ENCODE measurements at places on chromosomes 2 and 18.

DNA sequence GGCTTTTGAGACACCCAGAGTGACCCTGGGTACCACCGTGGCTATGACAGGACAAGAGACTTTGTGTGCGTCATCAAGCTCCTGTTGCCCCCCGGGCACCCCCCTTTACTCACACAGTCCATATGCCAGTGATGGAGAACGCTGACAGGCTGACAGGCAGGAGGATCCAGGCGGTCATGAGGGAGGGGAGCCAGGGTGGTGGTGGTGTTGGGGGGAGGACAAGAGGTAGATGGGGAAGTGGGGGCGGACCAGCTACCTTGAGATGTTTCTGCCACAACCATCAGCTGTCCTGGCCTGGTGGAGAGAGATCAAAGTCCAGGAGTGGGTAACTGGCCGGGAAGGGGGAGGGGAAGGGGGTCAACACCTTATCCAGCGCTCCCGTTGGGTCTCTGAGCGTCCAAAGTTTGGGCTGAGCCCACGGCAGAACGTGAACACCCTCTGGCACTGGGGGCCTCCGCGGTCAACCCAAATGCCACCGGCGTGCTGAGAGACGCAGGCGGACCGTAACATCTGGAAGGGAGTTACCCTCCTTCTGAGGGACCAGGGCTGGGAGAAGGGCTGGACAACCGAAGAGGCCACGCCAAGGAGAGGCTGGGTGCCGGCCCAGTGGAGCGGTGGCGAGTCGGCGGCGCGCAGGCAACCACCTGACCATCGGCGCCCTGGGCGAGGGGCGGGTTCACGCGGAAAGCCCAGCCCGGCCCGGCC lies 575 bp downstream of the TMEM150A start:
- peak; percentile 87 for DNase-seq

- DNase-seq: no peak
Observed at GRCh38 chr2:20594957-20595356, 55.9 kb downstream of the HS1BP3 start.

DNA sequence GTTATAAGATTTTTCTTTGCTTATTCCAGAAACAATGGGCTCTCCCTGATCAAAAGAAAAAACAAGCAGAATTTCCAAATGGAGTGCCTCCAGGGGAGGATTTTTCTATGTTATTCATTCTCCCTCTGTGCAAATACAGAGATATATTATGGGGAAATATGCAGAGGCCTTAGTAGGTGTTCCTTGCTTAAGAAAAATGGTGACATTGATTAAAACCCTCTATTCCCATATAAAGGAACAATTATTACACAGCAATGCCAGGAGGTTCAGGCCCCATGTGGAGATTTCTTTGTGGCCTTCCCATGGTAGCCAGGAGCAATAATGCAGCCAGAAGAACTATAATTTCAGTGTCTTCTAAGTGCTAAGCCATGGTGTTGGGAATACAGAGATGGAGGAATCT lies 255.9 kb upstream of the CXCR4 start:
- no peak for DNase-seq

GRCh38 chr2:204220896-204221295 lies 284.3 kb downstream of the ICOS start:
- no peak for DNase-seq

DNA sequence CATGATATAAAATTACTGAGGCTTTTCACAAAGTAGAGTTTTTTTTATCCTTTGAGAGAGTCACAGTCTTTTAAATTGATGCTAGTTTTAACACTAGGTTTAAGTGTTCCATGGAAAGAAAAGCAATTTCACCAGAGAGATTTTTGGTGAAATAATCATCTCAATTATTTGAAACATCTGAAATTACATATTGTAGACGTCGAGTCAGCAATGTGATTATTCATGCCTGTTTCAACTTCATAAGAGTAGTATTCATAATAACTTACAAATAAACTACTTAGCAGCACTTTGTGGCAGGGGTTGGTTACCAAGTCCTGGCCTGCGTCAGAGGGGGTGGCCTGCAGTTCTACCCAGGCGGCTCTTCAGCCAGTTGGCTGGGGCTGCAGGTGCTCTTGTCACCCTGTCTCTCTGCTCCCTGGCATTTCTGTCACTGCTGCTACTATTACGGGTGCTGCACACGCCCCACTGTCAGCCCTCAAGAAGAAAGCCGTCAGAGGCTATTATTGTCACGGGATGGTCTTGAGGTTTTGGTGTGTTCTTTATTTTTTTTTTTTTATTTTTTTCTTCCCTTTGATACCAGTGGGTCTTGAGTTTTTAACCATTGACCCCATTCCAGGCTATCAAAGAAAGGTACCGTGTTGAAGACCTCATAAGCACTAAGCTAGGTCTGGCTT lies 50.4 kb downstream of the MALT1 start:
- DNase-seq: no peak

- no peak for DNase-seq
Observed at GRCh38 chr2:112150851-112151250, 12.7 kb downstream of the FBLN7 start.

DNA sequence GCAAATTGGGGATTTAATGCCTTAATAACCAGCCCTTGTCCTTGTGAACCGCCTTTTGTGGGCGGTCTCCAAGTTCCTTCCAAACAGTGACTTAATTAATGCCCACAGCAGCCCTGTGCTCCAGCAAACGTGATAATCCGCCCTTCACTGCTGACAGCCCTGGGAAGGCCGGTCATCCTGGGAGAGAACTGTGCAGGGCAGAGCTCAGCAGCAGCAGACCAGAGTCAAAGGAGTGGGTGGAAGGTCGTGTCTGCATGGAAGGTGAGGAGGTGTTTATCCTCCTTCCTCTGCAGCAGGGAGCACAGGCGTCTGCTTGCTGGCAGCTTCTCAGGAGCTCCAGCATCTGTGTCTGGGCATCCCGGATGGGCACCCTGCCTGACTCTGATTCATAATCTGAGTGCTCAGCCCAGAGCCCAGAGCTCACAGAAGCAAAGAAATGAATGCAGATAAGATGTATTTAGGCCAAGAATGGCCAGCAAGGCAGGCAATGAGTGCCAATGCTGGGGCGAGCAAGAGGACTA lies 270.0 kb upstream of the PXDN start:
- no peak for DNase-seq

DNA sequence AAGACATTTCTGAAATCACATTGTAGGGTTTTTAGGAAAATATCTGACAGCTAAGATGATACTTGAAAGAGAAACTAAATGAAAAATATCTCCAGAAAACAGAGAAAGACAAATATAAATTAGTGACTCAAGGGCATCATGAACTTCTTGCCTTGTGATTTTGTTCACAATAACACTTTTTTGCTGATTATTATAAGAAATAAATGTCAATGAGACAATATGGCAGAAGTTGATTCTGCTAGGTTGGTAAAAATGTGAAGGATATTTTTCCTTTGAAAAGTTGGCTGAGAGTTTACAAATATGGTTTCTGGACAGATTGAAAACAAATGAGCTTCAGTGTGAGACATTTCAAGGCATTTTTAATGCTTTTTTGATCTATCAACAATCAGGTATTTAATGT lies 1631.2 kb upstream of the ACVR2A start:
- DNase-seq: no peak

DNA sequence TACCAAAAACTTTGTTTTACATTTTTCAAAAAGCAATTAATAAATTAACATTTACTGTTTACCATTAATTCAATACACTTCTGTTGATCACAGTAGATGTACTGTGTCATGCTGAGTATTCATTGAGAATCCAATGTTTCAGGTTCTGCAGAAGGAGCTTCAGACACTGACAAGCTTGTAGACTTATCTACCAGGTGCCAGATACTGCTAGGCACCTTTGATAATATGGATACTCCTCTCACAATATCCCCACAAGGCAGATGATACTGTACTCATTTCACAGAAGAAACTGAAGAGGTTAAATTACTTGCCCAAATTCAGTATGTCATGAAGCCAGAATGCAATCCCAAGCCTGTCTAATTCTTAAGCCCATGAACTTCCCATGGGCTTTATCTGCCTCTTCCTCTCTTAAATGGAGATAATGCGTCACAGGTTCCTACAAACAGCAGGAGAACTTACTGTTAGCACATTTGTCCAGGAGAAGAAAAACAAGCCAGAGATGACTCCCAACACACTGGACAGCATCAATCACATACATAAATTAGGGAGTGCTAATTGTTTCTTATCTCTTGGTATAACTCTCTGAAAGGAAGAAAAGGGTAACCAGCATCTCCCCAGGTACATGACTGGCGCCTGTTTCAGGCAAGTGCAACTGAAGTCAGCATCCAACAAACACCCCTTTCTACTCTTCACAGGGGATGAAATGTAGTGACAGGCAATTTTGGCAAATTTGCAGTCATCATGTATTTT lies 27.4 kb downstream of the ITSN2 start:
- DNase-seq: no peak

GRCh38 chr18:22683786-22684185 lies 249.3 kb upstream of the RBBP8 start:
- DNase-seq: no peak

GRCh38 chr2:200781616-200782015 lies 30.1 kb upstream of the BZW1 start:
- DNase-seq: no peak

GRCh38 chr2:127733113-127733815 lies 32.0 kb downstream of the SFT2D3 start:
- no peak for DNase-seq

DNA sequence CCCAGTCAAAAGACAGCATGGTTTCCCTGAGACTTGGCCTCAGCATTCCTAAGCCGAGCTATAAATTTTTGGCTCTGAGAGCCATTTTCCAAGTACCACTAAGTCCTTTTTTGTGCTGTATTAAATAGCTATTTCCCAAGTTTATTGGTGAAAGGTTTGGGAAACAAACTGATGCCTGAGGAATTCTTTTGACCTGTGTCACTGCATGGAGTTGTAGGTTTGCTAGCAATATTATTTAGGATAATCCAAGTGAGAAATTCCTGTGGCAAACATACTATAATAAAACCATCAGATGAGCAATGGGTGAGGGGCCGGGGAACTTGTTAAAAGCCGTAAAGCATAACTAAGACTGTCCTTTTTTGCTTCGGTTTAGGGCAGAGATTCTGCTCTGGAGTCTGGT lies 28.4 kb downstream of the ARHGAP28 start:
- no peak for DNase-seq

DNA sequence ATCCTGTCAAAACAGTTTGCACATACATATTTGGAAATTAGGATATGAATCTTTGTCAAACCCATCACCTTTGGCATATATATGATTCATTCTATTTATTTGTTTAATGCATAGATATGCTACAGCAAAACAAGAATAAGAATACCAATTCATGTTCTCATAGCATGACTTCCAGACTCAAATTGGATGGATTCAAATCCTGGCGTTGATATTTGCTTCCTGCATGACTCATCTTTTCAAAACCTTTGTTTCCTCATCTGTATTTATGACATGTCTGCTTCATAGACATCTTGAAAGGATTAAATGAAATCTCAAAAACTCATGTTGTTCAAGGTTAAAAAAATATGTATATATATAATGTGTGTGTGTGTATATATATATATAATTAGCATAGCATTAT lies 261.3 kb downstream of the MBD5 start:
- no peak for DNase-seq

GRCh38 chr2:120939595-120940318 lies 204.1 kb downstream of the GLI2 start:
- DNase-seq: no peak

GRCh38 chr18:47067648-47068047 lies 32.2 kb upstream of the ELOA2 start:
- DNase-seq: no peak

DNA sequence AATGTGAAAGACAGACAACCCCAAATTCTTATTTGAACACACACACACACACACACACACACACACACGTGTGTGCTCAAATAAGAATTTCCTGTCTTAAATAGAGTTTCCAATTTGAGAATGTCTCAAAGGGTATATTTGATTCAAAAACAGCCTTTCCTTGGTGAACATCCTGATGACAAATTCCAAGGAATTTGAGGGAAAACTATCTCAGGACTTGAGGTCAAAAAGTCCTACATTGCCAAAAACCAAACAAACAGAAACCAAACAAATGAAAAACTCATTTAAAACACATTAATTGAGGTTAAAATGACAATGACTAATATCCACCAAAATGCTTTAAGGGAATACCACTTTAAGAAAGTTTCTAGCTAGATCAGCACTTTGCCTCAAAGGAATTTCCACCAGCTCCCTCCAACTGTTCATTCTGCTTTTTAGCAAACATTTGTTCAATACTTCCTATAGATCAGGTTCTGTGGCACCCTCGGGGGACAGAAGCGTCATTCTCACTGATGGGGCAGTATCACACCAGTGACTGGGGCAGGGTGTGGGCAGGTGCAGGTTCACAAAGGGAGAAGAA lies 232.1 kb upstream of the TRIB2 start:
- DNase-seq: no peak

GRCh38 chr18:48968412-48969215 lies 17.8 kb upstream of the SMAD7 start:
- DNase-seq: no peak

- DNase-seq: no peak
Observed at GRCh38 chr2:179558010-179558934, 293.6 kb upstream of the SESTD1 start.

DNA sequence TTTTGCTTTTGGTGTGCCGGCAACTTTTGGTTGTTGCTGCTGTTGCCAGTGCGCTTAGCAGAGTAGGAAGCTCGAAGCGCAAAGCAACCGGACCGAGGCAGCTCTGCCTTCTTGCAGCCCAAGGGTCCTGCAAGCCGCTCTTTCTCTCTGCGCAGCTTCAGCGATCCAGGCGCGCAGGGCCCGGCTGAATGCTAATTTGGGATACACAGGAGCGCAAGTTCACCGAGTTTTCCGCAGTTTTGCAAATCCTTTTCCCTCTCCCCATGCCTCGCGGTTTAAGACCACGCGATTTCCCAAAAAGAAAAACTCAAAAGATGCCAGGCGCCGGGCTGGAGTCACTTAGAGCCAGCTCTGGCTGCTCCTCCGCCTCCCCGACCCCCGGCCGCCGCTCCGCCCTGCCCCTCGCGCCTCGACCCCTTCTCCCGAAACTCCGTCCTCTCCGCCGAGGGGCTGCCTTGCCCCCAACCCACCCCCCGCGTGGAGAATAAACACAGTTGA lies 13.5 kb upstream of the SIX3 start:
- no peak for DNase-seq

All from Right ventricle myocardium inferior (tissue), 1 donor.